ENCODE measurements at places on chromosomes 1 and 21.

DNA sequence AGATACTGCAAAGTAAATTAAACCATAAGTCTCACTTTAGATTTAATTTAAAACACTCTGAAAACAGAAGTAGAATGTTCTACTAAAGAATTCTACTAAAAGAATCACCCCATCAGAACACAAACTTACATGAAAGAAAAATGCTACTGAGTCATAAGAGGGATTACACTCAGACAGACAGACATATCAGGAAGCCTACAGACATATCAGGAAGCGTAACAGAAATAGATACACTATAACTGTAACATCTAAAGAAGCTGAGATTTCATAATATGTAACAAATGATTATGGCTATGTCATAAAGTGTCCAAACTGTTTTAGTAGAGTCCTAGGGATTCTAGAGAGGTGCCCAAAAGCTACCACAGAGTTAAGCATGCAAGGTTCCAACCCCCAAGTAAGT lies 23.9 kb downstream of the FOXJ3 start:
- DNase-seq: no peak

GRCh38 chr1:167564612-167565270 lies 11.2 kb upstream of the CREG1 start:
- DNase-seq: no peak

GRCh38 chr1:99636647-99637175 lies 9.2 kb upstream of the PALMD start:
- no peak for DNase-seq

DNA sequence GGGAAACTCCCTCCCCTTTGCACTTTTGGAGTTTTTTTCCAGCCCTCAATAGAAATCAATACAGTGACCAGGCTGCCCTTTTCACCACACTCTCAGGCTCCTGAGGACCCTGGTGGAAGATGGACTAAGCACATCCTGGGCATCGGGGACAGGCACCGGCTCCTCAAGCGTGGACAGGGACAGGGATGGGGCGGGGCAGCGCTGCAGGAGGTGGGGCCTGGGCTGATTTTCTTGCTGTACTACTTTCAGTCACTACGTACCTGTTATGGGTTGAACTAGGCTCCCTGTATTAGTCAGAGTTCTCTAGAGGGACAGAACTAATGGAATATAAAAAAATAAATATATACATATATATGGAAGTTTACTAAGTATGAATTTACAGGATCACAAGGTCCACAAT lies 2.5 kb downstream of the MX2 start:
- DNase-seq: no peak

GRCh38 chr1:234553240-234554188 lies 56.5 kb downstream of the IRF2BP2 start:
- no peak for DNase-seq

- DNase-seq: peak; percentile 44
Observed at GRCh38 chr1:28359592-28360239, 9.8 kb upstream of the PHACTR4 start.

DNA sequence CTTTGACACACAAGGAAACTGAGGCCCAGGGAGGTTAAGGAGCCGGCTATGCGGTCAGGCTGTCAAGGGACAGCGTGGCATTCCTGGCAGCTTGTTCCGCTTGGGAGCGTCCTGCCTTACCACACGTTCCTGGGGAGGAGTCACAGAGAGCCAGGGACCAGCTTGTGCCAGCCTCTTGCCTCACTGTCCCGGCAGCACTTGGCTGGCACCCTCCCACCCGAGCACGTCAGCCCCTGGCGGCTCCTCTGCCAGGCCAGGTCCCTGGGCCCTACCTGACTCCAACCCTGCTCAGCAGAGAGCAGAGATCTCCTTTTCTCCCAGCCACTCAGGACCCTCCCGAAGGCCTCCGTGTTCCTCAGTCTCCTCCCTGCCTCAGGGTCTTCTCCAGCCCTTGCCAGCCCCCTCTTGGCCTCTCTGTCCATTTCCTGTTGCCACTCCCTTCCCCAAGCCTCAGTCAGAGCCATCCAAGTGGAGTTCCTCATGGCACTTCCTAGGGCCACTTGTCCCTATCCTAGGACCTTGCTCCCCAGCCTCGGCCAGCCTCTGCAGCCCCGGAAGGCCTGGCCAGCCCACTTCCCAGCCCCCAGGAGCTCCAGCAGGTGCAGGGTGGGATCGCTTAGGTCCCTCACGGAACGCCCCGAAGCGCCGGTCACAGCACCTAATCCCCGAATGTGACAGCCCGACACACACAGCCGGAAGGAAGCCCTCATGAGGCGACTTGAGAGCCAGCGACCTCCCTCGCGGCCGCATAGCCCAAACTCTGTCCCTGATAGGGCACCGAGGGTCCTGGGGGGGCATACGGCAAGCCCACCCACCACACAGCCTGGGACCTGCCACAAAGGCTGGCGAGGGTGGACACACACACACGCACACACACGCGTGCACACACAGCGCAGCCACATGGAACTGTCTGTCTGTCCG lies 130.3 kb downstream of the CASZ1 start:
- no peak for DNase-seq

DNA sequence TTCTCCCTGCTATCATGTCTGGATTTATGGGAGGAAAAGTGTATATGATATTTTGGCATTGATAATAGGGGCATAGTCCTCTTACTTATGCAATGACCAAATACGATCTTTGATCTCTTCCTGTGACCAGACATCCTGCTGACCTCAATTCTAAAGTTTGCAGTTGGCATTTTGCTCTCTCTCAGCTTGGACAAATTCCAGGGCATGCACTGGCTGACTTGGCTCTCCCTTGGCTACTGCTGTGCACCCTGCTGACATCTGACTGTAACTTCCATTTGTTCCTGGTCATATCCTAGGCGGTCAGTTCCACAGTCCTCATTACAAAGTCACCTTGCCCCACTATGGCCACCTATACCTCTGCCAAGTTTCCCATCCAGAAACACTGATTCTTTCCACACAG lies 380.7 kb upstream of the NR5A2 start:
- DNase-seq: no peak

- DNase-seq: no peak
Observed at GRCh38 chr1:67615886-67616285, 69.1 kb upstream of the GADD45A start.

GRCh38 chr1:204202481-204202880 lies 6.2 kb upstream of the KISS1 start:
- DNase-seq: no peak

DNA sequence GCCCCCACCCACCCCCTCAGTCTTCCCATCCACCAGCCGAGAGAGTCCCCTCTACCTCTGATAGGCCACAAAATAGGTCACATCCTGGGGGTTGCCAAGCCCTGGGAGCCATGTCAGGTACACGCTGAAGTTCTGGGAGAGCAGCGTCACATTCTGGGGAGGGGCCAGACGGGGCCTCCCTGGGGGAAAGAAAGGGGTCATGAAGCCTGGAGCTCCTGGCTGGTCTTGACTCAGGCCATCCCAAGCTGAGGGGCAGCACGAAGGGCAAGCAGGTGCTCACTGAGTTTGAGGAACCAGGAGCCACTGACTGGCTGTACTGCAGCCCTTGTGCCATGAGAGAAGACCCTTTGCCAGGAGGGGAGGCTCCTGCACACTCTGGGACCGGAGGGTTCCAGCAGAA lies 6.4 kb downstream of the IFNLR1 start:
- no peak for DNase-seq

DNA sequence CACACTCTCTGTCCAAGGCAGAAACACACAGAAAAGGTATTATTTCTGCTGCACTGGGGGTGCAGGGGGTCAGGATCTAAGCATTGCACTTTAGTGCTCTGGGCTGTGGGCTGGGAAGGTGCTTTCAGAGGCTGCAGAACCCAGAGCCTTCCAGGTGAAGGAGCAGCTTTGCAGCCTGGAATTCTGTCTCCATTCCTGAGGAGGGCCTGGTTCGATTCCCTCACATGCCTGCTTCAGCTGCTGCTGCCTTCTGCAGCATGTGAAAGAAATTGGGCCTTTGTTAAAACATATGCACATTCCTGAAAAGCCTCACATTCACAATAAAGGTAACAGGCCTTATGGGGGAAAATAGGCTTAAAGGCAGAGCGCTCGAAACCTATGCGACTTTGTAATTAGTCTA lies 35.9 kb downstream of the VTCN1 start:
- no peak for DNase-seq

GRCh38 chr1:224565611-224566406 lies 50.3 kb upstream of the CNIH3 start:
- no peak for DNase-seq

DNA sequence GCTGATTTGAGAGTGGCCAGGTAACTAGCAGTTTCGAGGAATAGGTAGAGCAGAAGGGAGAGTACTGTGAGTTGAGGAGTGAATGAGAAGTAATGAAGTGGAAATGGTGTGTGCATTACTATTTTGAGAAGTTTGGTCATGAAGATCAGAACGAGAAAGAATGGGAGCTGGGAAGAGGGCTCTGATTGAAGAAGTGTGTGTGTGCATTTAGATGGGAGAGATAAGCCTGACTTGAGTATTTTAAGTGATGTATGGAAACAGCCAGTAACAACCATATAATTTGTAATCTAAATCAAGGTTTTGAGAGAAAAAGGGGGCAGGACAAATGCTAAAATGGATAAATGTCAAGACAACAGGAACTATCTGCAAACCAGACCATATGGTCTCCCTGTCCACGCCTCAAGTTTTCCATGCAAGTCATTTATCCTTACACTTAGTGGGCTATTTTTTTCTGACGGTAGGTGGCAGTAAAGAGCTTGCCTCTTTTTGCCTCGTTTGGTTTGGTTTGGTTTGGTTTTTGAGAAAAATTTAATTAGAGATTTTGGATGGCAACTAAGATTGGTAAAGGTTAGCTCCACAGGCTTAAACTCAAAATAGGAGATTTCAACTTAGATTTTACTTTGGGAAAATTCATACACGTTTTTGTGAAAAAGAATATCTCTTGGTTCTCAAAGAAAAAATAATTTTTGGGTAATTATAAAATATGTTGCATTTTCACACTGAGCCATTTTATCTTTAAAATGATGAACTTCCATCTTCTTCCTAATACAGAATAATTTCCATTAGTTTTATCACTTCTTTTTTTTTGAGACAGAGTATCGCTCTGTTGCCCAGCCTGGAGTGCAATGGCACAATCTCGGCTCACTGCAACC lies 9.5 kb upstream of the B3GALNT2 start:
- peak; percentile 29 for DNase-seq

GRCh38 chr1:44290250-44291094 lies 64.6 kb downstream of the ERI3 start:
- DNase-seq: no peak

DNA sequence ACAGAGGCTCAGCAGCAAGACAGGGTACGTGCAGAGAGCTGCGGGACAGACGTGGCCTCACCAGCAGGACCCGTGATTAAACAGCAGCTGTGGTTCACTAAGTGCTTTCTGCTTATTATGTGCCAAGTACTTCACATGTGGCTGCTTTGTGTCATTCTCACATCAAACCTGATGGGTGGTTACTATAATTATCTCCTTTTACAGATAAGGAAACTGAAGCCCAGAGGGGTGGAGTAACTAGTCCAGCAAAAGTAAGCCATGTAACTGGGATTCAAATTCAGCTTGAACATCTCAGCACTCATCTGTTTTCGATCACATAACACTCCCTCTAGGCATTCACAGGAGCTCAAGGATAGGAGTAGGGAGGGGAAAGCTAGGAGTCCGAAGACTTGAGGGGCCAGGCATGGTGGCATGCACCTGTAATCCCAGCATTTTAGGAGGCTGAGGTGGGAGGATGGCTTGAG lies 50.8 kb upstream of the CLIC4 start:
- no peak for DNase-seq

DNA sequence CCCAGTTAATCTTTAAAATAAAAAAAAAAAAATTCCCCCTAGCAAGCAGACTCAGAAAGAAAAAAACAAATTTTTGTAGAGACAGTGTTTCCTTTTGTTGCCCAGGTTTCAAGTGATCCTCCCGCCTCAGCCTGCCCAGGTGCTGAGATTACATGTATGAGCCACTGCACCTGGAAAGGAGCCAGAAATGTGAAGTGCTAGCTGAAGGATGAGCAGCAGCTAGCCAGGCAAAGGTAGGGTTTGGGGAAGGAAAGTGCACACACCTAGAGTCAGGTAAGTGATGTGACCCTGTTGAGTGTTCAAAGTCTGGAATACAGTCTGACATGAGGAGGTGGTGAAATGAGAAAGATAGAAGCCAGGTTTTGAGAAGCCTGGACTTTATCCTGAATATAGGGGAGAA lies 1.7 kb downstream of the AKR1A1 start:
- DNase-seq: no peak

GRCh38 chr1:33684396-33685179 lies 179.3 kb upstream of the HMGB4 start:
- DNase-seq: no peak

DNA sequence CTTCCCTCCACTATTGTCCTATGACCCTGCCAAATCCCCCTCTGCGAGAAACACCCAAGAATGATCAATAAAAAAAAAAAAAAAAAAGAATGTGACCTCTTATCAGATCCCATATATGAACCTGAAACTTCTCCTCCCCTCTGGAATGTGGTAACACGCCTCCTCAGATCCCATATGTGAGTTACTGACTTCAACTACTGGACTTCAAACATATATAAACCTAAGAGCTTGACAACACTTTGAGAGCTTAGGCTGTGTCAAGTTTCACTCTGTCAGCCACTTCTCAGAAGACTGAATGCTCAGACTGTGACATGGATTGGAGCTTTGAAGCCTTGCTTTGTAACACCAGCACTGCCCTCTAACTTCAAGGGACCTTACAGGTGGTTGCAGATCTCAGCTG lies 148.4 kb downstream of the COP1 start:
- no peak for DNase-seq

DNA sequence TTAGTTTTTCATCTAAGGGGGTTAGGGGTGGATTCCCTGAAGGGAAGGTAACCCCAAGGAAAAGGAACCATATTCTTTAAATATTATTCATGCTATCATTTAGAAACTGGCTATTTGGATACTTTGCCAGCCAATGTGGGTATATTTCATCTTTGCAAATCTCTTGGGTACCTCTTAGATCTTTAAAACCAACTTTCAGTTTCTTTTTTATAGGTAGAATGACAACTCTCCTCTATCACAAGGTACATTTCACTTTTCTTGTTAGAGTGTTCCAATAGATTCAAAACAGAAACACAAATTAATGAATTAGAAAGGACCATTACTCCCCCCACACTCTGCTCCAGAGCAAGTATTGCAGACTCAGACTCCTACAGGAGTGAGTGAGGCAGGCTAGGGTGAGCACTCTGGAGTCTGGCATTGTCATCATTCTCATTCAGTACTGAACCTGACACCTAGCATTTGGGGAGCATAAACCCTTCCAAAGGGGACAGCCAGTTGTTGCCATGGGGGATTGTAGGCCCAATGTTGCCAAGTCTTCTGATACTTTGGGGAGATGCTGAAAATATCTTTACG lies 43.0 kb downstream of the MACO1 start:
- no peak for DNase-seq

DNA sequence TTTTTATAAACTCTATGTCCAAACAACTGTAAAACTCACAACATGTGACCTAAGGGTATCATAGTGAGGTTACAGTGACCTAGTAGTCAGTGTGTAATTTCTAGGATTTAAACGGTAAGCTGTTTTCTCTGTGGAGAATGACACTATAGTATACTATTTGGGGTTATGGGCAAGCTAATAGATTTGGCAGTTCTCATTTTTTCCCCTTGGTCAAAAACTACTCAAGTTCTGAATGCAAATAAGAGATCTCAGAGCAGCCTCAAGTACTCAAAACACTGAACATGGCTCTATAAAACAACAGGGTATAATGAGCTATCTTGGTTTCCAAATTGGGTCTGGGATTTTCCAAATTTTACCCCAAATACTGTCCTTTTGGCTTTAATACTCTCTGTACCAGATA lies 88.5 kb upstream of the HMCN1 start:
- no peak for DNase-seq

Measured in GDM1 (cell line).